Forelimb muscle (tissue), 1 donor: ENCODE measurements at places on chromosomes 4 and X. TPM values are rescaled to one million over a fixed set of nuclear protein-coding genes. Genes with fewer than 3 reads are reported as not detected.

- DNase-seq, result no peak
Measured at GRCh38 chr4:102318526-102318925, 26.8 kb downstream of the SLC39A8 start.

DNA sequence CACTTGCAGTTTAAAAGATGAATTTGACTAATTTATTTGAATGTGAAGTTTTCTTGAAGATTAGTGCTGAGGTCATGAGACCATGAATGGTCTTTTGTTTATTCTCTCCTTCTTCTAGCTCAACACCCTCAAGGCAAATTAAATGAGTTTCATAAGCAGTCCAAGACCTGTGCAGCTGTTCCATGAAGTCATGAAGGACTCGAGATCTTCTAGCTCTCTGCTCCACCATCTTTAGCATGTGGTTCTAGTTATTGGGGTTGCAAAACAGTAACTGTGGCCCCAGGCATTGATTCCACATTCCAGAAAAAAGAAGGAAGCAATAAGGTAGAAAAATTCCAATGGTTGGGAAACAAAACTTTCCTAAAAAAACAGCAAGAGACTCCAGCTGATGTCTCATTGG is 84.2 kb upstream of the HS3ST1 start:
- DNase-seq, result no peak

DNA sequence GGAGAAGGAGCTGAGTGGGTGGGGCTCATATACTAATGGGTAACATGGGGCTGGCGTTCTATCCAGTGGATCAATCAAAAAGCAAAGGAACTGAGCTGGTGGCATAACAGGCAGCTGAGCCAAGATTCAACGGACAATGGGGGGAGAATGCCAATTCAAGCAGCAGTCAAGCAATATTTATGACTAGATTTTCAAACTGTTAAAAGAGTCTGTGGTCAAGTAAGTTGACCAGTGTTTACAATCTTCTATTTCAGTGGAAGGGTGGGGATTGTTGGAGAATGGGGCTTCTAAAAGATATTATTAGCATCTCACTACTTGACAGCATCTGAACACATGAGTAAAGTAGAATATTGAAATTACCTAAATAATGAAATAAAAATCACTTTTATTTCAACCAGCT is 64.9 kb upstream of the SCRG1 start:
- DNase-seq, result no peak

- no peak for DNase-seq
Measured at GRCh38 chr4:122703868-122704267, 28.6 kb upstream of the BBS12 start.

DNA sequence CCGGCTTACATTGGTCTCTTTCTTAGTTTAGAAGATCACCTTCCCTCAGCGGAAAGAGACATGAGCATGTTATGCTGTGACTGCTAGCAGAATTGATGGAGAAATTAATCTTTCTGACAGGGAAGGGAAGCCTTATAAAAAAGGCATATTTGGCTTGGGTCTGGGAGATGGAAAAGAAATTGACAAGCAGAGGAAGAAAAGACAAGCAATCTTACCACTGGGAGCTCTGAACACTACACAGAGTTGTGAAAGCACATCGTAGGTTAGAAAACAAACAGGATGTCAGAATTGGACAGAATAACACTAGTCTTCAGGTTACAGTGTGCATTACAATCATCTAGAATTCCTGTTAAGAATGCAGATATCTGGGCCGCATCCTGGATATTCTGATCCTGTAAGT is 1493.8 kb upstream of the IGFBP7 start:
- no peak for DNase-seq

Gene CTSO
- 26.0 TPM for polyA plus RNA-seq

Gene CXorf51A
- polyA plus RNA-seq, result not detected
